ENCODE measurements at places on chromosomes 13 and 19.

DNA sequence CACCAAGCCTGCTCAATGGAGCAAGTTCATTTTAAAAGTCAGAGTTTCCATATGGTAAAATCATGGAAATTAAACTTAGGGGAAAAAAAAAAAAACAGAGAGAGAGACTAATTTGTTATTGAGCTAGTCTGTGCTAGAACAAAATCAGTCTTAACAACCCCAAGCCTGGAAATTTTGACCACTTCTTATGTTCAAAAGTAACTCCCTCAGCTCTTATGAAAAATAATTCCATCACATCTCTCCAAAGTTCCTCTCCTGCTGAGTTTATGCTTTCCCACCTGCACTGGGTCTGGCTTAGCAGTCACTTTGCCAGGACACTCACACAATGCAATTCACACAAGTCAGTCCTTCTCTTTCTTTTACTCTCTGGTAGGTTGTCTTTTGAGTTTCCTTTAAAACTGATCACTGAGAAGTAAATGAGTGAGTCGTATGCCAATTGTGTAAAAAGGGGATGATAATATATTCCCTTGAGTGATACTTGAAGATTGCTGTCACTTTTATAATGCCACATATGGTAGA lies 92.6 kb downstream of the ENOX1 start:
- no peak for DNase-seq

- DNase-seq, result peak; percentile 89
Observed at GRCh38 chr19:39032063-39032918, at the start of gene FBXO27. TSS of gene FBXO27 (minus strand) at chr19:39032549. CDS start at chr19:39032227, 322 bp downstream.

- DNase-seq, result no peak
Observed at GRCh38 chr13:108980237-108980636, 350.8 kb downstream of the MYO16 start.

DNA sequence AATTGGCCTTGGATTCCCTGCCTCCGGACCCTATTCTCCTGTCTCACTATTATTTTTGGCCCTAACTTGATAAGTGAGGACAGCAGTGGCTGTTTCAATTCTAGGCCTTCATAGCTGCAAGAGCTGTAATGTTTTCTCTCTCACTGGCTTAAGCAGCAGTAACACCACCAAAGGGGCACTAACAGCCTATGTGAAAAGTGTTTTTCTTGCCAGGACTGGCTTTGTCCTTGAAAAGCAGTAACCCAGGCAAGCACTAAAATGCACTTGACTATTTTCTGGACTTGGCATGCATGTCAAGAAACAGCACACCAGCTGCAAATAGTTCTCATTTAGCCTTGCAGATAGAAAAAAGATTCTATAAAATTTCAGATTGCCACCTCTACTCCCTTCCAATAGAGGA lies 9.3 kb upstream of the FBXL3 start:
- DNase-seq, result no peak

DNA sequence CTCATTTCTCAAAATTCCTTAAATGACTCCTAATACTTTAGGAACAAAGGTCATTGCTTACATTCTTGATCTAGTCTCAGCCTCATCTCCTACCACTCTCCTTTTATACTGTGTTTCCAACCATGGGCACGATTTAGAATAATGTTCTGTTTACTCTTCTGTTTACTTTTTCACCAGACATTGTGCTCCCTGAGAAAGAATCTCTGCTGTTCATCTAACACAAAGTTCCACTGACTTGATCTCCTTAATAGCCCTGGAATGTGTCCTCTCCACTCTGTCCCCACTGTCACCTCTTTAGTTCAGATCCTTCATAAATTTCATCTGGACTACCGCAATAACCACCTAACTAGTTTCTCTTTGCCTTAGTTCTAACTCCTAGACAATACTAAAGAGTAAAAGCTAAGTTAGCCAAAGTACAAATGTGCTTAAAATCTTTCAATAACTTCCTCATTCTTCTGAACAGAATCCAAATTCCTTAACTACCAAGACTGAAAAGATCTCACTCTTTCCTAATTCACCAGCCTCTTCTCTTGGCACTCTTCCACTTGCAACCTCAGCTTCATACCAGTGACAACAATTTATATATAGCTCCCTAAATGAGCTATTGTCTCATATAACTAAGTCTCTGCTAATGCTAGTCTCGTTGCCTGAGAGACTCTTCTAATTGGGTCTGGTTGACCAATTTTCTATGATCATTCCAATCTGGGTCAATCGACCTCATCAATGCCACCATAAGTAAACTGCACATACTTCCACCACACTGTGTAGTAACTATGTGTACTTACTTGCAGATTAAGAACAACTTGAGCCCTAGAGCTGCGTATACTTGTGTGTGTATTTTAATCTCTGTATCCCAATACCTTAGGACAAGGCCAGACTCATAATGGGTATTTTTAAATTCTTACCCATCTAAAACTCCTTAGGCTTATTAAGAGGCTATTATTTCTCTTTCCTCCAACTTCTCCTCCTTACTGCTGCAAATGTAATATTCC lies 179.9 kb downstream of the VWA8 start:
- no peak for DNase-seq

DNA sequence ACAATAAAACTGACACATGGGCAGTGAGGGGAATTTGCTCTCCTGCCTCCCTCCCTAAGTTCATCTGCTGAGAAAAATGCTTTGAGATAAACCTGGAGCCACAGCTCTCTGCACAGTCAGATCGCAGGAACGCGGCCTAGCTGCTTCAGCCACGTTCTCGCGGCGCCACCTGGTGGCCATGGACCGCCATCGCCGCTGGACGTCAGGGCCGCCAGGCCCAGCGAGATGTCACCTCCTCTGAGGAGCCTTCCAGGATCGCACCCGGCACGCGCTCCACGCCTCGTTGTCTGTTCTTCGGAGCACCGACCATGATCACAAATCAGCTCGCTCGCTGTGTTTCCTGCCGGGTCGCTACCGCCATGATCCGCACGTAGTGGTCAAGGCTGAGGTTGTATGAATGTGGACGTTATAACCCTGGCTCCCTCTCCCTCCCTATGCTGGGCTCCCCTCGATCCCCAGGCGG lies 20.6 kb upstream of the USP29 start:
- DNase-seq, result no peak

- no peak for DNase-seq
Observed at GRCh38 chr13:43077046-43077445, 53.7 kb downstream of the DNAJC15 start.

DNA sequence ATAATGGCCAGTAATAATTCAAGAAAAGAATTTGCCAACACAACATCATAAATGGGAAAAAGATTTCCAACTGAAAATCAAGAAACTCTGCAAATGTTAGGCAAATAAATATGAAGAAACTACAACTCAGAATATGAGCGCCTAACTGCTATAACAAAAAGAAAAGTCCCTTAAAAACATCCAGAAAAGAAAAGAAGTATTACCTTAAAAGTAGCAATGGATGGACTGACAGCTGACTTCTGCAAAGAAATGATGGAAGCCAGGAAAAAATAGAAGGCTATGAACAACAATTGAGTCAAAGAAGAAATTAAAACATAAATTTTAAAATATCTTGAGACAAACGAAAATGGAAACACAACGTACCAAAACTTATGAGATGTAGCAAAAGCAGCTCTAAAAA lies 482.3 kb upstream of the ZNF507 start:
- no peak for DNase-seq

- DNase-seq, result no peak
Observed at GRCh38 chr13:20141238-20142022, 19.4 kb downstream of the GJA3 start.

- no peak for DNase-seq
Observed at GRCh38 chr19:18945297-18945696, 4.3 kb upstream of the HOMER3 start.

DNA sequence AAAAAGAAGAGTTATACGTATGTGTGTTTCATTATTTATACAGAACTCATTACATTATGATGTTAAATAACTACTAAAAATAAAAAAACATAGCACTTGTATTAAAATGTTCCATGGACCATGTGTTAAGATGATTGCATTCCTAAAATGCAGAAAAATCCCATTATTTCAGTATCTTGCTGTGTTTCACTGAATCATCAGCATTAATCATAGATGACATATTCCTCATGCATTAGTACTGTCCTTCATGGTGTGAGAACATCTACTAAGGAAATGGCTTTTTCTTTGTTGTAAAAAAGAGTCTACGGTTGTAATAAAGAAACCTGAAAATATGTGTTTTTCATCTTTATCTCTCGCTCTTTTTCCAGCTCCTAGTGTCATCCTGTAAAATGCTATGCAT lies 416.5 kb downstream of the FGF14 start:
- DNase-seq, result no peak

DNA sequence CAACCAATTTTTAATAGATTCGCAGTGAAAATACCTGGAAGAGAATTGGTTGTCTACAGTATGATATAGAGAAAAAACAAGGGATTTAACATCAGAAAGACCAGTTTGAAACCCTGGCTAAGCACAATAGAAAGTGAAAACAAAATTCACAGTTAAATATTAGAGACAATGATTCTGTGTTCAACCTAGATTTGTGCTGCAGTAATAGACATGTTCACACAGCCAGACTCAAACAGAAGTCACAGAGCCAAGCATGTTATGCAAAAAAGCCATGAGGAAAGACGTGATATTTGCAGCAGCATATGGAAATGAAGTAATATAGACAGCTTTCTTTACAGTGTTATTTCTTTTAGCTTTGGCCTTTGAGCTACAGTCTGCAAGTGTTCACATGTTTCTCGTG lies 48.1 kb downstream of the SCEL start:
- no peak for DNase-seq

DNA sequence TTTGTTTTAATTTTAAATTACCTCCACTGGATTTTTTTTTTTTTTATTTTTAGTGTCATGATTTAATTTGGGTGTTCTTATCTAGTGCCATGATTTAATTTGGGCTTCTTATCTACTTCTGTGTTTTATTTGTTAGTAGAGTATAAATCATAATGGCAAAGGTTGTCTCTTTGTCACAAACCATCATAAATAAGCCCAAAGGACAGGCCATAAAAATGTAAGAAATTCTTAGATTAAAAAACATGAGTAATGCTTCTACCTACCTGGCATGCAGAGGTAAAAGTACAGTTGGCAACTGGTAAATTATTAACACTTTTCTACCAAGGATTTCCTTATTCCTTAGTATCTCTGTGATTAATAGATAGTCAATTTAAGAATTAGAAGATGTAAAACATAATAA lies 55.2 kb downstream of the ERCC5 start:
- no peak for DNase-seq

DNA sequence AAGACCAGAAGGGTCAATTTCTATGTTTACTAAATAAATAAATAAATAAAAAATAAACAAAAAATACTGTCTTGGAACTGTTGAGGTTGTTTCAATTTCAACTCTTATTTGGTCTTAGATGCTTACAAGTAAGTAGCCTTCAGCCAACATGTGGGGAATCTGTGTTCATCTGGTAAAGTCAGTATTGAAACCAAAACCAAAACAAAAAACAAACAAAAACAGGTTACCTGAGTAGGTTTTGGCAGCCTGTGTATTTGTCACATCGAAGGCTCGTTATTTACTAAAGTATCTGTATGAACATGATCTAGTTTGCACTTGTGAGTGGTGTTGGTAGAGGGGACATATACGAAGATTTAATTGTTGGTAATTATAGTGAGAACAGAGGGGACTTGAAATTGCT lies 471.5 kb downstream of the SLITRK5 start:
- no peak for DNase-seq

- no peak for DNase-seq
Observed at GRCh38 chr19:11453468-11454341, 18.3 kb downstream of the PRKCSH start.

- DNase-seq, result no peak
Observed at GRCh38 chr13:29844441-29844840, 6.0 kb downstream of the UBL3 start.

GRCh38 chr13:50691176-50691680 lies 152.3 kb downstream of the DLEU7 start:
- DNase-seq, result no peak

- DNase-seq, result no peak
Observed at GRCh38 chr19:41373993-41374392, 2.3 kb upstream of the TMEM91 start.

DNA sequence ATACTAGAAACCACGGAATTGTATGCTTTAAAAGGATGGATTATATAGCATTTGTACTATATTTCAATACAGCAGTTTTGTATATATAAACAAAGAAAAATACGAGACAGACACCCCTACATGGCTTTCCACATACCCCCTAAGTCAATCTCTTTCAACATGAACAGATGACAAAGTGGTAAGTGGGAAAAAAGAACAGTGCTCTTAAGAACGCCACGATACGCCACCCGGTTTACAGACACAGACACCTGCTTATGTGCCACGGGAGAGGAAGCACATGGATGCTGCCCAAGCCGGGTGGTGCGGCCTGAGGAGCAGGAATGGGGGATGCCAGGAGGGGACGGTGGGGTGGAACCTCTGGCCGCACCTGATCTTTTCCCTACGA lies 8.1 kb downstream of the CAPS start:
- no peak for DNase-seq

DNA sequence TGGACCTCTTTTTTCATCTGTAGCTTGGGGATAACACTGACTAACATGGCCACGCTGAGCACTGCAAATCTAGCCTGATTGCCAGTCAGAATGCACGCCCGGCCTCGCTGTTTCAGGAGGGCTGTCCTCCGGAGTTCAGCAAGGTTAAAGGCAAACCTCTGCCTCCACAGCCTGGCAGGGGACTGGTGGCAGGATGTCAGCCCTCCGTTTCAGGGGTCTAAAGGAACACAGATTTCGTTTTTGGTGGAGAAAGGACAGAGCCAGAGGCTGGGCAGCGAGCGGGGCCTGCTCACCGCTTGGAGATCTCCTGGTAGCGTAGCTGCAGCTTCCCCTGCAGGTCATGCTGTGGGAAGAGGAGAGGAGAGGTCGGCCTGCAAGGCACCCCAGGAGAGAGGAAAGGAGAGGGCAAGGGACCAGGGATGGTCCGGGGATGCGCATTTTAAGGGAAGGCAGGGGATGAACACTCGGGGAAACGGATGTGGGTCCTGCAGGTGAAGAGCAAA lies 560 bp downstream of the NDUFA7 start:
- DNase-seq, result no peak

- DNase-seq, result no peak
Observed at GRCh38 chr13:23560571-23561089, 9.6 kb upstream of the TNFRSF19 start.

DNA sequence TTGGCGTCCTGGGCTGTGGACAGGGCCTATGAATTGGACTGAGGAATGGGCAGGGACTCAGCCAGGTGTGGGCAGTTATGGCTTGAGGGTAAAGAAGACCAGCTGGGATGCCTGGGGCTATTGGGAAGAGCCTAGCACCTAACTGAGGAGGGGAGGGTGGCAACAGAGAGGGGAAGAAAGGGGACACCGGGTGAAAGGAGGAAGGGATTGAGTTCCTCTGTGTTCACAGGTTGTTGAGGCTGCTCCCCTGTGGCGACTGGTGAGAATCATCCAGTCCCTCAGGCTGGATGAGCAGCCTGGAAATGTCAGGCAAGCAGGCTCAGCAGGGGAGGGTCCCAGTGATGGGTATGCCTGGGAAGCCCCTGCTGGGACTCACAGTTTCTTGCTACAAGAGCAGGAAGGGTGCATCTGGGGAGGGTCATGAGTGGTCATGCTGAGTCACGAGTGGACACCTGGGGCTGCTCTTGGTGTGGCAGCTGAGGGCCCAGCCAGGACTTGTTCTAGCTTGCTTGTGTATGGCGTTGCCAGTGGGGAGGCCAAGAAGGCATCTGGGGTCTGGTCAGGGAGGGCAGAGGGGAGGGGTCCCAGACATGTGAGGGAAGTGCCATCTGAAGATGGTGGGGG lies 1.4 kb downstream of the ZNF324 start:
- DNase-seq, result no peak

GRCh38 chr19:11378319-11379189 lies 4.1 kb downstream of the SWSAP1 start:
- peak; percentile 38 for DNase-seq

- no peak for DNase-seq
Observed at GRCh38 chr13:112060899-112061366, 6.0 kb upstream of the SOX1 start.
